ENCODE measurements at places on chromosomes 3 and 15. TPM values are rescaled to one million over a fixed set of nuclear protein-coding genes. Genes with fewer than 3 reads are reported as not detected.

The FAM162A gene
- 7.3 TPM for total RNA-seq

The SAMMSON gene
- not detected for total RNA-seq

The SH2D7 gene
- total RNA-seq, result not detected

The SAMD7 gene
- not detected for total RNA-seq

The SKOR1 gene
- total RNA-seq, result not detected

The CYFIP1 gene
- 108 TPM for total RNA-seq

The NR1I2 gene
- total RNA-seq, result under 0.01 TPM

The MAN2C1 gene
- 162 TPM for total RNA-seq

The CD200R1 gene
- total RNA-seq, result under 0.01 TPM

The IL16 gene
- 0.32 TPM for total RNA-seq

The GALNT15 gene
- 8.4 TPM for total RNA-seq

The A4GNT gene
- total RNA-seq, result not detected

The NCKIPSD gene
- total RNA-seq, result 17.7 TPM

DNA sequence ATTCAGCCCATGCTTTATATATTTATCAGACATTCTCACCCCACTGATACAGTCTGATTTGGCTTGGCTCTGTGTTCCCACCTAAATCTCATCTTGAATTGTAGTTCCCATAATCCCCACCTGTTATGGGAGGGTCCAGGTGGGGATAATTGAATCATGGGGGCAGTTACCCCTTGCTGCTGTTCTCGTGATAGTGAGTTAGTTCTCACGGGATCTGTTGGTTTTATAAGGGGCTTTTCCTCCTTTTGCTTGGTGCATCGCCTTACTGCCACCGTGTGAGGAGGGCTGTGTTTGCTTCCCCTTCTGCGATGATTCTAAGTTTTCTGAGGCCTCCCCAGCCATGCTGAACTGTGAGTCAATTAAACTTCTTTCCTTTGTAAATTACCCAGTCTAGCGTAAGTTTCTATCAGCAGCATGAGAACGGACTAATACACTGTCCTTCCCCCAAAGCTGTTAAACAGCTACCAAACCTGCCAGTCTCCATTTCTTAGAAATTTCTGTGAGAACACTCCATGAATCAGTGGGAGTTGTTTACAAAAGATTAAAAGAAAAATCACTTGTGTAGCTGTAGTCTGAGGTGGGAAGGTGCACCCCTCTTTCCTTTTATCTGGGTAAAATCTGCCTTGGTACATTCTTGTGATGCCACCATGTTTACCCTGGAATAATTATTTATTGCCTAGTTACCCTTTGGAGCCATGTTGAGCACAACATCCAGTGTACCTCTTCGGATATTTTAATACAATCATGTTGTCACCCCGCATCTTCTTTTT, 160.5 kb downstream of the THSD4 start:
- DNase-seq, result no peak

GRCh38 chr15:39587731-39588530, 7.1 kb downstream of the THBS1 start:
- DNase-seq, result peak; percentile 45

GRCh38 chr3:179072100-179072438, 460 bp upstream of the ZMAT3 start:
- DNase-seq, result peak; percentile 28

DNA sequence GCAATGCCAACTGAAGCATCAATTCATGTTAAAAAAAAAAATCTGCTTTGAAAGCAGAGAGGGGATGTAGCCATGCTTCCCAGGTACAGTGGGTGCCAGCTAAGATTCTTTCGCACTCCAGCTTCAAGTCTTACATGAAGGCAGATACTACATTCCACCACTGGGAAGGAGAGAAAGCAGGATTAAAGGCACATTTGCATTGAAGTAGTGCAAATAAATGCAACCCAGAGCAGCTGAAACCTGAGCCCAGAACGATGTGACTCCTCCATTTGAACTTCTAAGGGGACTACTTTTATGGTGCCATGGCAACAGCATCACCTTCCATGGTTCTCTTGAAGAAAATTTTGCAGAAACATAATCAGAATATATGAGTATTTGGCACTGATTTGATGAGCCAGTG, 19.1 kb upstream of the GJD2 start:
- no peak for DNase-seq

GRCh38 chr3:156373095-156373494, 181.8 kb downstream of the SSR3 start:
- DNase-seq, result no peak

DNA sequence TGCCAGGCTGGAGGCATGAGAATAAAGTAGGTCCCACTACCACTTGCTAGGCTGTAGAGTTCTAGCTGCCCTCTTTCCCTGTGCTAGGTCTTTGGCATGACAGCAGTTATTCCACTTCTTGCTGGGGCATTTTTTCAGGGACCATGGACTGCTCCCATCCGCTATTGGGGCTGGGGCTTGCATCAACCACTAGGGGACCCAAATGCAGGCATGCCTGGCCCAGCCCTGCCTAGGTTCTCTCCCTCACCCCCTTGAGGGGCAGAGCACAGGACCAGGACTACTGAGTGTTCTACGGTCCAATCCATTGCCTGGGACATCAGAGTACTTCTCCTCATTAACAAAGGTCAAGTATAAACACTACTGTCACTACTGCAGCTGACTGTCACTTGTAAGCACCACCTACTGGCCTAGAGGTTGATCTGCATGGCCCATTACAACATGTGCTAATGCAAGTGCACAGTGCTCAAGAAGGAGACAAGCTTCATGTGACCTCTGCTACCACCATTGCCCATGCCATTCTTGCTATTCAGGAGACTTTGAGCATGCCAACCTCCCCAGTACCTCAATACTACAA, 270.5 kb downstream of the MBNL1 start:
- no peak for DNase-seq

GRCh38 chr3:142007710-142008399, 131.4 kb downstream of the ATP1B3 start:
- no peak for DNase-seq

GRCh38 chr15:24696201-24696600, 20.6 kb downstream of the NPAP1 start:
- DNase-seq, result no peak

- no peak for DNase-seq
Observed at GRCh38 chr15:58762285-58762684, 8.8 kb upstream of the MINDY2 start.

GRCh38 chr3:58164906-58165821, 45.6 kb downstream of the DNASE1L3 start:
- peak; percentile 24 for DNase-seq

DNA sequence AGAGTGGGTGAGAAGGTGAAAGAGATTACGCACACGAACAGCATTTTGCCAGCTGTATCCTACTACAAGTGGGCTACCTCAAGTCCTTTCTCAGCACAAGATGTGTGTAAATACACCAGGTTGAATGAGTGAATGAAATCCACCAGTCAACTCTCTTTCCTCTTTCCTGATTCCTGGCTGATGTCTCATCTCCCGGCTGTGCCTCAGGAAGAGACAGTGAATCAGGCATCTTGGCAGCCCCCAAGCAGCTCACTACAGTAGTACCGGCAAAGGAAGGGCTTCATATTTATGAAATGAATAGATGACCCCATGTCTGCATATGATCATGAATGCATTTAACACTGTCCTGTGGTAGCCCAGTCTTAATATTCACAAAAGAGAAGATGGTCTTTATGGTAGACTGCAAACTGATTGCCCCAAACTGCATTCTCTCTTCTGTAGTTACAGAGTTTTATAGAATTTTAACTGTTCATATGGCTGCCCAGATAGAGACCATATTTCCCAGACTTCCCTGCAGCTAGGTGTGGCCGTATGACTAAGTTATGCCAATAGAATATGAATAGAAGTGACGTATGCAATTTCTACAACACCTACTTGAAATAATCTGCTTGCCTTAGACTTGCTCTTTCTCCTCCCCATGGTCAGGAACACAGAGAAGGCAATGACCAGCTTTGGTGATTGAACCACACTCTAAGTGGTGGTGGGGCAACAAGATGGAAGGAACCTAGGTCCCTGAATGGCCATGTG, 22.7 kb downstream of the MGLL start:
- no peak for DNase-seq

GRCh38 chr3:149654188-149654601, 3.6 kb downstream of the WWTR1 start:
- peak; percentile 42 for DNase-seq

- DNase-seq, result peak; percentile 82
Observed at GRCh38 chr3:171791692-171792076, 18.6 kb downstream of the PLD1 start.

GRCh38 chr15:38085114-38085513, 150.7 kb downstream of the TMCO5A start:
- no peak for DNase-seq

DNA sequence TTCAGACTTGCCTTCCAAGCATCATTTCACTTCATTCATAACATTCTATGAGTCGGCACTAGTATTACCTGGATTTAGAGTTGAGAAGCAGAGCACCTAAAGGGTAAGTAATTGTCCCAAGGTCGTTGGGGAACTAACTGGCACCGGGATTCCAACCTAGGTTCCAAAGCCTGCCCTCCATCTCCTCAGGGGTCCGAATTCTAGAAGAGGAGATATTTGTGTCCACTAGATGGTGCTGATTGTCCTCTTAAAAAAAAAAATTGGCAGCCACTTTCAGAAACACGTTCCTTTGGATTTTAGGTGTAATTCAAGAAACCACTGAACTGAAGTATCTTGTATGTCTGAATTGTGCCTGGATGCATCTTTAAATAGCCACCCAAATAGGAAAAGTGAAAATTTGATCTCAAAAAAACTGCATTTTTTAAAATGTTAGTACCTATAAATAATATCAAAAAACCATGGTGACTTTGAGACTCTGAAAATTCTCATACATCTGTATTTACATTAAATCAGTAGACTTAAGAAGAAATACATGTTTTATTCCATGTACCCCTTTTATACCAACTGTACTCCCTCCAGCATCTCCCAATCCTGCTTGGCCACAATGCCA, 3.9 kb upstream of the FSIP1 start:
- peak; percentile 77 for DNase-seq

DNA sequence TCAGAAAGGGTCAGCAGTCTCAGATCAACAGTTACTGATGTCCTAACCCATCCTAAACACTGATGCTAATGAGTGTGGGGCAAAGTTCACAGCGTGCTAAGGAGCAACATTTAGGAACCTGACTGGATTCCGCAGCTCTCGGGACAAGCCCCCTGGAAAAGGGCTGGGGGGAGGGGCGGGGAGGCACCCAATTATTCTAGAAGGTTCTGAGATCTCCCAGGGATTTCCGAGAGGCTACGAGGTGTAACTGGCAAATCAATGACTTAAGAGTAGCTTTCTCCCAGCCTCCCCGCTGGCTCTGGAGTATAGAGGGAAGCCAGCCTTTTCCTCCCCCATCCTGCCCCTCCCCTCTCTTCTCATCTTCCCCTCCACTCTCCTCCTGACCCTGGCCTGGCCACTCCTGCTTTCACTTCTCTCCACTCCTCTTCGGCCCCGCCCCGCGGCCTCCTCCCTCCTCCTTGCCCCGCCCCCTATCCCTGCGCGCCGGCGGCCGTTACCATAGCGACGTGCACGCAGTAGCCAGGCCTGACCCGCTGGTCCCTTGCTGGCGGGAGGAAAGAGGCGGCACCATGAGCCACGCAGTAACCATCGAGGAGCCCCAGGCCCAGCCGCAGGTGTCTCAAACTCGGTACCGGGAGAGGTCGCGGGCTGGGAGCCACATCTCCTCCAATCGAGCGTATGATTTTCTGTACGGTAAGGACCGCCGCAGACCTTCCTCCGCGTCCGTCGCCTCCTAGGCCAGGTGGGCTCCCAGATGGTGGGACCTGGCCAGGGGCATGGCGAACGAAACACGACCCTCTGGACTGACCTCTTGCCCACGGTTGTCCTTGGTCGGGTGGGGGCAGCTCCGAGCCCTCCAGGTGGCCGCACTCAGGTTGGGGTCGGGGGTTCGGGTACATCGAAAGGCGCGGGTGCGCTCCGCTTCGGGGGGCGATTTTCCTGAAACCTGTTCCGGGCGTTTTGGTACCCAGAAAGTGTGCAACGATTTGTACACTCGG, at the start of gene CFAP91:
TSS of gene CFAP91 (plus strand) at position 493 of the 998 bp plus-strand sequence. CDS start at position 570, 77 bp downstream.
- DNase-seq, result peak; percentile 94

Data from fibroblast of villous mesenchyme (primary cell).